ENCODE measurements at places on chromosomes 12 and 14.

DNA sequence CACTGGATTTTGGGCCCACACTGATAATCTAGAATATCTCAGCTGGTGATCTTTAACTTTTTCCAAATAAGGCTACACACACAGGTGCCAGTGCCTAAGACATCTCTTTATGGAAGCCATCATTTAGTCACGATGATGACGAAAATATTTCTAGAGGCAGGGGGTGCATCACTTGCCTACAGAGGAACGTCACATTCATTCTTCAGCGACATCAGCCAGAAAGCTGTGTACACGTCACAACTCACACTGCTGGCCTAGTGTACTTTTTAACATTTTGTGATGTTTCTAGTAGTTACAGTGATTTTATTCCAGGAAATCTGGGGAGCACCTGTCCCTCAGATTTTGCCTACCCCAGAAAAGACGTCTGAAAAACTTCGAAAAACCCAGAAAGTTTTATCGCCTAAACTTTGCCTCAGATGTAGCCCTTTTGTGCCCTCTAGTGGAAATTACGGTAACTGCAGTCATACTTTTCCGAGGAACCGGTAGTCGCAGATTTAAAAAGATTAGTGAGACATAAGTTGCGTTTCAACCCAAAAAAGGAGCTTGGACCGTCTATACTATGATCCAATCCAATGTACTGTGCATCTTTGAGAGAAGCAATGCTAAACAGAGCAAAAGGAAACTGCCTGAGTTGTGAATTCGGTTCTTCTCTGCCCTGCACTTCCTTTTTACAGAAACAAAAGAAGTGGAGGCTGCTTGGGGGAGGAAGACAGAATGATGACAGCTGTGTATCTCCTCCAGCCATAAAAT, 64.3 kb upstream of the STON2 start:
- peak; percentile 72 for DNase-seq

DNA sequence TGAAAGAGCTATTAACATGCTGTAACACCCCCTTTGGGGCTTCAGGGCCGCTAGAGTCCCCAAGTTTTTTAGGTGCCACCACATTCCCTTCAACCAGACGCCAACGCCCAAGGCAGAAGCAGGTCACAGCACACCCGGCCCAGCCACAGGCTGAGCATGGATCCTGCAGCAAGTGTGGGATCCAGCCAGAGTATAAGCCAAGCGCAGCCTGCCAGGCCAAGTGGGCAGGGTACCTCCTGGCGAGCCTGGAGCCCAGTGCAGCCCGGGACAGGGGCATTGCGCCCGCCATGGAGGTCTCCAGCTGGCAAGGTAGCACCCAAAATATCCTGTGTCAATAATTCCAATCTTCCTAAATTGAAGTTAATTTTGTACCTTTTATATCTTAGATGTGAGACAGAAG, 55.5 kb downstream of the EML5 start:
- no peak for DNase-seq

GRCh38 chr12:118299791-118300460, 72.8 kb downstream of the TAOK3 start:
- DNase-seq, result no peak

DNA sequence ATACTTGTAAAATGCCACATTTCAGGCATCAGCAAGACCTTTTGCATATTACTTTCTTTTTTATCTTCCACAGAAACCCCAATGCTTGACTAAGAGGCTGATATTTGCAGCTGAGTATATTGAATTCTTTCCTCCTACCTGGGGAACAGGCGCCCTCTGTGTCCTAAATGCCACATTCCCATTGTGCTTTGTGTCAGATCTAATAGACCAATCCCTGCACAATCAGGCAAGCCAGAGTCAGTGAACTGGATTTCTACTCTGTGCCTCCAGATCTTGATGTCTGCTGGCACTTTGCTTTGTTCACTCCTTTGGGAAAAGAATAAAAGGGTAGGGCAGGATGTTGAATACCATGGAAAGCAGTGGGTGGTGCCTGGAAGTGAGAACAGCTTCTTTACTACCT, 22.4 kb upstream of the TAS2R42 start:
- no peak for DNase-seq

- DNase-seq, result no peak
Measured at GRCh38 chr14:56895154-56895553, 84.9 kb upstream of the OTX2 start.

- no peak for DNase-seq
Measured at GRCh38 chr14:103129301-103130016, 6.2 kb downstream of the TNFAIP2 start.

DNA sequence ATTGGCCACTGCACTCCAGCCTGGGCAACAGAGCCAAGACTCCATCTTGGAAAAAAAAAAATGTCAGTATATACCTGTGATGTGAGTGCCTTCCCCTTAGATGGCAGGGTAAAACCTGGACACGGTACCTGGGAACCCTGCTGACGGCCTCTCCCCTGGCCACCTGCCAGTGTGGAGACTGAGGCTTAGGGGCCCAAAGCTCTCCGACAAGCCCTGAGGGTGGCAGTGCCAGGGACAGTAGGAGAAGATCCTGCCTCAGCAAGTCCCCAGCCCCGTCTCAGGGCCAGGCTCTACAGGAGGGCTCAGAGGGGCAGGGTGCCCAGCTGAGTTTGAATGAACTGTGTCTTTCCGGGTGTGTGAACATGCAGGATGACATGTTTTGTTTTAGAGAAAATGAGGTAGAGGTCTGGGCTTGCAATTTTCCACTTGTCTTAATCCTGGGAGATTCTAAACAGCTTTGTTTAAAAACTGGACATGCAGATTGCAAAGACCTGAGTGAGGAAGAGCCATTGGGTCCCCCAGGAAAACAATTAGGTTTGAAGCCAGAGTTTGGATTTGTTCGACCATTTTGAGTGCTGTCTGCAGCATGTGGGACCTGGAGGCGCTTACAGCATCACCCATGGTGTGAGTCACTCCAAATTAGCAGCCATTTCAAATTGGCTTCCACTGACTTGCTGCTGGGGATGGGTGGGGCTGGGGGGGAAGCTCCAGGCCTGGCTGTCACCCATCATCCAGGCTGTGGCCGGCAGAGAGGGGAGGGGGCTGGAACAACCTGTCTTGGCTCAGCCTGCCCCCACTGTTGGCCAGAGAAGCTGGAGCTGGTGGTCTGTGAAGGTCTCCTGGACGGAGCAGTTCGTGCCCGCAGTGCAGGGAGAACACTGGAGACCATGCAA, 10.8 kb downstream of the TSPAN9 start:
- no peak for DNase-seq

DNA sequence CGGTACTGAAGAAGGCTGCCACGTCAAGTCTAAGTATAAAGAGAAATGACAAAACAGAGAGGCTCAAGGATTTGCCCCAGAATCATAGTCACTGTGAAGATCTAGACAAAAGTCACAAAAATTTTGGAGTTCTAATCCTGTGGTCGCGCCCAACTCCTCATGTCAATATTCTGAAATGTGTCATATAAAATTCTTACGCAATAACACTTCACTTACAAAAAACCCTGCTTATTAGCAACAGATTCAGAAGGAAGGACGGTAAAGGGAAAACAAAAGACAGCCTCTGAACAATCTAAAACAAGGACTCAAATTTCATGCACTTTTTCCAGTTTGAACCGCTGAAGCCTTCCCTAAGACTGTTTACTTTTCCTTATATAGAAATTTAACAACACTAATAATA, 94.7 kb downstream of the TSPAN8 start:
- DNase-seq, result no peak

GRCh38 chr14:71665157-71665556, 267.1 kb upstream of the RGS6 start:
- DNase-seq, result no peak

GRCh38 chr14:39459795-39460478, 27.7 kb upstream of the FBXO33 start:
- no peak for DNase-seq

- no peak for DNase-seq
Measured at GRCh38 chr12:100743060-100743459, 51.5 kb upstream of the ANO4 start.

DNA sequence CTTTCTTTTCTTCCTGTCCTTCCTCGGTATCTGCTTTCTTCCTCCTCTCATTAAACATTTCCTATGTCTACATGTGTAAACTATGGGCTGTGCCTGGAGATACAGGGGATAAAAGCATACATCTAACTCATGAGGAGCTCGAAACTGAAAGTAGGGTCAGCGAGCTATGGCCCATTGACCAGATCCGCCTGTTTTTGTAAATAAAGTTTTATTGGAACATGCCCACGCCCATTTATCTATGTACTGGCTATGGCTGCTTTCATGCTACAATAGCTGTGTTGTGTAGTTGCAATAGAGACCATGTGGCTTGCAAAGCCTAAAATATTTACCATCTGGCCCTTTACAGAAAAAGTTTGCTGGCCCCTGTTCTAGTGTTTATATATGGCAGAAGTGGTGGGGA, 500.8 kb upstream of the GARIN6 start:
- no peak for DNase-seq

DNA sequence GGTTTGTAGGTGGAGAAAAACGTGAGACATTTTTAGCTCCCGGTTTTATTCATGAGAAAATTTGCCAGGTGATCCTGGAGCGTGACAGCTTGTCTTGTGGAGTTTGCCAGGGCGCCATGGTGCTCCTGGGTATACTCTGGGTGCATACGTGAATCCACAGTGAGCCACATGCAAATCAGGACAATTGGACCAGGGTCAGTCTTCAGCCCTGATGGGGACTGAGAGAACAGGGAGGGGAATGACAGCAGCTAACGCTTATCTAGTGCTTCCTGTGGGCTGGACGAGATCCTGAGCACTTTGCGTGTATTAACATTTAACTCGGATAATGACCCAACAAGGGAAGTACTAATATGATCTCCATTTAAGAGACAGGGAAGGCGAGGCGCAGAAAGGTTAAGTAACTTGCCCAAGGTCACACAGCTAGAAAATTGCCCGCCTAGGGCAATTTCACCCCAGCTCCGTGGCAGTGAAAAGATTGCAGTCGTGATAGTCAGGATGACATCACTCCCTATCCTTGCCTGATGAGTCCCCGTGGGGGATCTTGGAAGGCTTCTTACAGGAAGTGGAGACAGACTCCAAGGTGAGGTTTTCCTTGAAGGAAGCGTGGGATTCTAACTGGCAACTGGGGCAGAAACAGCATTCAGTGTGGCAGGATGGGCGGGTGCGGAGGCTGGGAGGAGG, 118.4 kb upstream of the NCOR2 start:
- DNase-seq, result no peak

- DNase-seq, result no peak
Measured at GRCh38 chr14:33782923-33783322, 168.0 kb downstream of the EGLN3 start.

DNA sequence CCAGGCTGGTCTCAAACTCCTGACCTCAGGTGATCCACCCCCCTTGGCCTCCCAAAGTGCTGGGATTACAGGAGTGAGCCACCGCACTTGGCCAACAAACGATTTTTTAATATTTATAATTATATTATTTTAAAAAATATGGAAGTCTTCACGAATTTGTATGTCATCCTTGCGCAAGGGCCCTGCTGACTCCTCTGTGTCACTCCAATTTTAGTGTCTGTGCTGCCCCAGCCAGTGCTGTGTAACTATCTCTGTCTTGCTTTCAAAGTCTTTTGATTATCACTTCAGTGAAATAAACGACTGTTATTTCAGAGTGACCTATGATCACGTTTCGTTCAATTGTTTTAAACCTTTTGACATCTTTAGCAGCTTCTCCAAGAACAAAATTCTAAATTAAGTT, 13.1 kb upstream of the MMP17 start:
- DNase-seq, result no peak

- DNase-seq, result no peak
Measured at GRCh38 chr14:44770201-44770600, 191.5 kb downstream of the KLHL28 start.

GRCh38 chr12:79199166-79199565, 334.6 kb downstream of the SYT1 start:
- DNase-seq, result no peak

GRCh38 chr12:32419520-32419960, 20.2 kb downstream of the FGD4 start:
- no peak for DNase-seq

GRCh38 chr12:120139958-120140357, 23.4 kb upstream of the RAB35 start:
- no peak for DNase-seq

DNA sequence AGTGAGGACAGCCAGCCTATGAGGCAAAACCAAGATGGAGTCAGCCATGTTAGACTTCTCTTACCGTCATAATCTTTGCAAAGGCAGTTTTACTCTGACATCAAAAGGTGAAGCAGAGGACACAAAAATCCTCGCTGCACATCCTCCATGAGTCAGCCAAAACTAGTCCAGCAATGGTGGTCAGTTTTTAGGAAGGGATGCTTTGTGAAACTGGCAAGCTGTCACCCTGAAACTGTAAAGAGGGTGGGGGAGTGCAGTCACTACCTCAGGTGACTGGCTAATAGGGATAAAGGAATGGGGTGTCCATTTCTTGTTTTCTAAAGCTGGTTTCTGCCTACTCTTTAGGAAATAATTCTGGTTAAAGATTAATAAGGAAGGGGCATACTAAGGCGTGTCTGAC, 5.4 kb upstream of the CIPC start:
- DNase-seq, result no peak

DNA sequence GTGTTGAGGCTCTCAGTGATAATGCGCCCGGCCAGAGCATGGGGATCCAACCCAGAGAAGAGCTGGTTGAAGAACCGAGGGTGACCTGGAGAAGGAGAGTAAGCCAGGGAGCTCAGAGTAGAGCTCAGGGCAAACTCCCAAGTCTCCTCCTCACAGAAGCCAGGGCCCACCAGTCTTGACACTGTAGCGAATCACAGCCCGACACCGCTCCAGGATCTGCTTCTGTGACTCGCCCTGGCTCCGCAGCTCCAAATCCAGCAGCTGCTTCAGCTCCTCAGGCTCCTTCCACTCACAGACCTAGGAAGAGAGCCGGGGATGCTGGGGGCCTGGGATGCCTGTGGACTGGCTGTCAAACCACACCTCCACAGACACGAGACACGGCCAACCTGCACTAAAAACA, 8.2 kb upstream of the ZNF740 start:
- no peak for DNase-seq

- no peak for DNase-seq
Measured at GRCh38 chr12:123912415-123913380, 59.9 kb downstream of the CCDC92 start.

Data from activated naive CD4-positive, alpha-beta T cell treated with anti-CD3 and anti-CD28 coated beads, Interleukin-2, amount 10 ng/mL, durations not matched to agents 7 days and 5 days (primary cell).